ENCODE measurements at places on chromosomes 3 and 15. TPM values are rescaled to one million over a fixed set of nuclear protein-coding genes. Genes with fewer than 3 reads are reported as not detected.

GRCh38 chr15:53401503-53401902 lies 358.0 kb downstream of the WDR72 start:
- H3K36me3 ChIP-seq = no peaks in the 10 kb centered on the region
- H3K27ac ChIP-seq = no peak overlapping the region
- no peak for DNase-seq
- H3K4me1 ChIP-seq = no peaks in the 10 kb centered on the region
- no peaks in the 10 kb centered on the region for H3K27me3 ChIP-seq

DNA sequence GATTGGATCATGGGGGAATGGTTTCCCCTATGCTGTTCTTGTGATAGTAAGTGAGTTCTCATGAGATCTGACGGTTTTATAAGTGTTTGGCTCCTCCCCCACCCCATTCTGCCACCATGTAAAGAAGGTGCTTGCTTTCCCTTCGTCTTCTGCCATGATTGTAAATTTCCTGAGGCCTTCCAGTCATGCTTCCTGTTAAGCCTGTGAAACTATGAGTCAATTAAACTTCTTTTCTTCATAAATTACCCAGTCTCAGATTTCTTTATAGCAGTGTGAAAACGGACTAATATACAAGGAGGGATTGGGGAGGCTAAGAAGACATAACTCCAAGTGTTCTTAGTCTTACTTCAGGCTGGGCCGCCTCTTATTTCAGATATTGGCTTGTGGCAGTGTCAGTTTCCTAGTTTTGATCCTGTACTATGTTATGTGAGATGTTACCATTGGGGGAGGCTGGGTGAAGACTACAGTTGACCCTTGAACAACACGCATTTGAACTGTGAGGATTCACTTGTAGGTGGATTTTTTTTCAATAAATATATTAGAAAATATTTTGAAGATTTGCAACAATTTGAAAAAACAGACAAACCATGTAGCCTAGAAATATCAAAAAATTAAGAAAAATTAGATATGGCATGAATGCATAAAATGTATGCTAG lies 44.9 kb downstream of the NMD3 start:
- no peak for DNase-seq
- no peaks in the 10 kb centered on the region for H3K4me1 ChIP-seq
- H3K36me3 ChIP-seq = no peaks in the 10 kb centered on the region
- no peaks in the 10 kb centered on the region for H3K27me3 ChIP-seq

GRCh38 chr15:101436526-101436925 lies 53.0 kb downstream of the PCSK6 start:
- H3K36me3 ChIP-seq = no peaks in the 10 kb centered on the region
- H3K4me1 ChIP-seq = peaks cover 5% of the 10 kb centered on the region
- DNase-seq = no peak
- H3K27ac ChIP-seq = no peak overlapping the region
- H3K27me3 ChIP-seq = no peaks in the 10 kb centered on the region

DNA sequence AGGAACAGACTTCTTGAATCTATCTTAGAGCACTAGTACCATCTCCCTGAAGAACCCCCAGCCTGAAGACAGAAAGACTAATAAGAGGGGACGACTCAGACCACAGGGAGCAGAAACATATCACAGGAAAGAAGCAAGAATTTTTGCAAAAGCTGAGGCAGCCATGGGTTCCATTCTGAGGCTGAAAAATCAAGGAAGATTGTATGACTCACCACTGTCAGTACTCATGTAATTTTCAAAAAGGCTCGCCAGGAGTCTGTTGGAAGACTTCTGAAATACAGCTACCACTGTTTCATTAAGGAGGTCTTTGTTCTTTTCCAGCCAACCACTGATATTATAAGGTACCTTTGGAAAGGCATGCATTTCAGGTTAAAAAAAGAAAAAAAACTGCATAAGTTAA lies 47.5 kb downstream of the MYH15 start:
- no peaks in the 10 kb centered on the region for H3K36me3 ChIP-seq
- H3K4me1 ChIP-seq = no peaks in the 10 kb centered on the region
- no peaks in the 10 kb centered on the region for H3K27me3 ChIP-seq
- no peak for DNase-seq

DNA sequence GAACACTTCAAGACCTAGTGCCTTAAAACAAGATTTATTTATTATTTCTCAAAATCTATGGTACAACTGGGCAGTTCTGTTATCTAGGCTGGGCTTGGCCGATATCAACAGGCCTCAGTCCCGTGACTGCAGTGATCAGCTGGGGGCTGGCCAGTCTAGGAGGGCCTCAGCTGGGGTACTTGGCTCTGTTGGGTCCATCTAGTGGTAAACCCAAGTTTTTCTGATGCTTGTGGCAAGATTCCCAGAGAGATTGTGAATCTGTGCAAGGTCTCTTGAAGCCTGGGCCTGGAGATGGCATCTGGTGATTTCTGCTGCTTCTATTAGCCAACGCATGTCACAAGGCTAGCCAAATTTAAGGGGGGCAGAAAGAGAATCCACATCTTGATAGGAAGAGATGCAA lies 482.4 kb upstream of the SGO1 start:
- no peak overlapping the region for H3K4me3 ChIP-seq
- no peak overlapping the region for H3K27ac ChIP-seq
- no peaks in the 10 kb centered on the region for H3K36me3 ChIP-seq
- DNase-seq = no peak
- no peaks in the 10 kb centered on the region for H3K27me3 ChIP-seq

The FXR1 gene
- 188 TPM for total RNA-seq

The RHCG gene
- total RNA-seq = 0.44 TPM

The UMPS gene
- total RNA-seq = 33.6 TPM

The STRA6 gene
- 69.0 TPM for total RNA-seq

The RBP2 gene
- total RNA-seq = not detected

The SEMA6D gene
- total RNA-seq = 68.8 TPM

Measured in spinal cord (tissue), 10 donors.